Psoas muscle (tissue), 8 donors: ENCODE measurements at places on chromosomes 3 and 15. TPM values are rescaled to one million over a fixed set of nuclear protein-coding genes. Genes with fewer than 3 reads are reported as not detected.

- H3K27ac ChIP-seq = no peak overlapping the region
- no peaks in the 10 kb centered on the region for H3K36me3 ChIP-seq
- H3K4me3 ChIP-seq = no peak overlapping the region
- no peak for DNase-seq
Measured at GRCh38 chr15:68023307-68024101, 30.6 kb upstream of the PIAS1 start.

DNA sequence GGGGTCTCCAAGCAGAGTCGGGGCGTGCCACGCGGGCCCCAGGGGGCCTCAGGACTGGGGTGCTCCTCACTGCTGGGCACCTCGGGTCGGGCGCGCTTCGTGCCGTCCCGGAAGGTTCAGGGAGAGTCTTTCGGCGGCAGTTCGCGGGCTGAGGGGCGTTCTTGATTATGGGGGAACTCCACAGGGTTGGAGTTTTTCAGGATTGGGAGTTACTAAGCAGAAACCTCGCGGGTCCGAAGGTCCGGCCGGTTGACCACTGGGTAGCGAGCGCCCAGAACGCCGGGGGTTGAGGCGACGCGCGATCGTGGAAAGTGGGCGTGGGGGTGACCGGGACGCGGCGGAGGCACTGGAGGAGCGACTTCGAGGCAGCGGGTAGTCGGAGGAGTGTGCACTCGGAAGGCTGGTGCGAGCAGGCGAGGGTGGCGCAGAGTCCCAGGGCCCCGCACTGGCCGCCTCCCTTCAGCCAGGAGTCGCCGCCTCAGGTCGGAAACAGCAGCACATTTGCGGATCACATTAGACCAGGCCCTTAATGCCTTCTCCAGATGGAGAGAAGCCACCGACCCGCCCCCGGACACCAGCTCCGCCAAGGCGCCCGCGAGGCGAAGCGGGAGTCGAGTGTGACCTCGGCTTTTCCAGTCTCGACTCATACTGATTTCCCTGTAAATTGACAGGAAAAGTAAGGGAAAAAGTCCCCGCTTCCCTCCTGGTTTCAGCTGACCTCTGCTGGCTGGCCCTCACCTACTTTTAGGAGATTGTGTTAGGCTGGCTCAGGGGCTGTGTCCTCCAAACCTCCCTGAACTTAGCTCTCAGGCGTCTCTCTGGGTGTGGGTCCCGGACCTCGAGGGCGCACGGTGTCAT, 685 bp downstream of the ADAMTSL3 start:
- H3K27me3 ChIP-seq = no peaks in the 10 kb centered on the region
- peak overlapping the region; percentile 46 for H3K27ac ChIP-seq
- peak overlapping the region; percentile 64 for H3K4me3 ChIP-seq
- no peaks in the 10 kb centered on the region for H3K4me1 ChIP-seq
- peak; percentile 63 for DNase-seq

DNA sequence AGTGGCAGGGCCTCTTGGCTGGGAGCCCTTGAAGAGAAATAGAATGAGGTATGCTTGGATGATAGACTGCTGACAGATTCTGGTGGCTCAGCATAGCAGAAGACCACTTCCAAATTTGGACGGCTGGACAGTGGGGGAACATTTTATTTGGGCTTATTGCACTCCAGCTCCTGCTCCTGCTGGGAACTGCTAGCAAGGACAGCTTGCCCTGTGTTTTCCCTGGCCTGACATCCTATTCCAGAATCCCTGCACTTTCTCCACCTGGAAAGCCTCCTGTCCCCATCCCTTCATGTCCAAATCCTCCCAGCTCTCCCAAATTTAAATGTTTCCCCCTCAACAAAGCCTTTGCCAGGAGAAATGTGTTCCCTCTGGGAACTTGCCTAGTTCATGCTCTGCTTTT, 9.8 kb upstream of the COLQ start:
- H3K27ac ChIP-seq = no peak overlapping the region
- H3K27me3 ChIP-seq = no peaks in the 10 kb centered on the region
- H3K36me3 ChIP-seq = no peaks in the 10 kb centered on the region
- H3K4me1 ChIP-seq = no peaks in the 10 kb centered on the region
- no peak for DNase-seq

- H3K4me1 ChIP-seq = no peaks in the 10 kb centered on the region
- DNase-seq = no peak
- H3K36me3 ChIP-seq = no peaks in the 10 kb centered on the region
- no peak overlapping the region for H3K27ac ChIP-seq
- H3K4me3 ChIP-seq = no peak overlapping the region
Measured at GRCh38 chr3:73442886-73443285, 181.9 kb downstream of the PDZRN3 start.

The ILDR1 gene
- total RNA-seq = not detected
